ENCODE measurements at places on chromosomes 2 and 18. TPM values are rescaled to one million over a fixed set of nuclear protein-coding genes. Genes with fewer than 3 reads are reported as not detected.

GRCh38 chr2:43622931-43623451 lies 14.1 kb upstream of the PLEKHH2 start:
- DNase-seq: no peak
- no peaks in the 10 kb centered on the region for H3K4me1 ChIP-seq
- H3K36me3 ChIP-seq: no peaks in the 10 kb centered on the region
- H3K27ac ChIP-seq: no peak overlapping the region

- H3K27ac ChIP-seq: no peak overlapping the region
- H3K36me3 ChIP-seq: no peaks in the 10 kb centered on the region
- peaks cover 14% of the 10 kb centered on the region for H3K4me1 ChIP-seq
Measured at GRCh38 chr2:61885896-61886603, 2.4 kb downstream of the CCT4 start.

DNA sequence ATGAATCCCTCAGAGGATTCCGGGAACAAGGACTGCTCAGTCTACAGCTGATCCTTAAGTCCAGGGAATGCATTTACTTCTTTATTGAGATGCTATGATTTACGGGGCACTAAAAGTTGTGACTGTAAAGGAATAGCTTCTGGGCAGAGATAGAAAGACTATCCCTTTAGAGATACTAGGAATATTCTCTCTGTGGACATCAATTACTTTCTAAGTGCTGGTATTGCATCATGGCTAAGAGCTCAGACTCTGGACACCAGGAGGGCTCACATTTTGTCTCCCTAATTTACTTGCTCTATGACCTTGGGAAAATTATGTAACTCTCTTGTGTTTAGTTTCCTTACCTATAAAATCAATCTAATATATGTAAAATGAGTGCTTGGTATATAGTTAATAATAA lies 131.4 kb downstream of the AKAIN1 start:
- no peak overlapping the region for H3K4me3 ChIP-seq
- H3K4me1 ChIP-seq: no peaks in the 10 kb centered on the region
- H3K27ac ChIP-seq: no peak overlapping the region
- DNase-seq: no peak
- no peaks in the 10 kb centered on the region for H3K27me3 ChIP-seq
- no peaks in the 10 kb centered on the region for H3K36me3 ChIP-seq

KCNE4 gene
- total RNA-seq: 0.32 TPM

DNA sequence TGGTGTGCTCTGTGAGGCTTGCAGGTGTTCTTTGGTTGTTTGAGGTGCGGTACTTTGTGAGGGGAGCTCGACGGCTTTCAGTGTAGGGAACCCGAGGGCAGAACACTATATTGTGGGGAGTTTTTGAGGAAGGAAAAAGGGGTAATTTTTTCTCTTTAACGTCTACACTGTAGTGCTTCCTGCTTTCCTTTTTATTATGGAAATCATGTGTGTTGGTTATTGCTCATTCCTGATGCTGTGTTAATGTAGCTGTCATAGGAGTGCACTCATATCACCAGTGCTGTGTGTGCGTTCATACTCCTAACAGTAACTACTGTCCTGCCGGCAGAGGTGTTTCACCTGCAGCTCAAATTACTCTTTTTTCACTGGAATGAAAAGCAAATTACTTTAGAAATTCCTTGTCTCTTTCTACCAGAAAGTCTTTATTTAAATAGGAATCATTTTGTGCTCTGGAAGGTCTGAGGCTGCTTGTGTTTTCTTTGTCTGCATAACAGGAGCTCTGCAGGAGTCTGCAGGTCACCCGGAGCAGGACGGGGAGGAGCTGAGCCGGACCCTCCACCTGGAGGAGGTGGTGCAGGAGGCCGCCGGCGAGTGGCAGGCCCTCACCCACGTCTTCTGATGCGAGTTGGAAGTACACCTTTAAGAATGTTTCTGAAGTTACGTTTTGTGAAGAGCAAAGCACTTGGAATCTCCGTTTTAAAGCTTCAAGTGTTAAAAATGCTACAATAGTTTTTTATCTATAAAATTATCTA lies 145.5 kb downstream of the ZNF236 start:
- no peak overlapping the region for H3K4me3 ChIP-seq
- no peaks in the 10 kb centered on the region for H3K4me1 ChIP-seq
- no peak for DNase-seq
- no peak overlapping the region for H3K27ac ChIP-seq

- H3K36me3 ChIP-seq: no peaks in the 10 kb centered on the region
- no peak overlapping the region for H3K4me3 ChIP-seq
- H3K27me3 ChIP-seq: no peaks in the 10 kb centered on the region
- H3K27ac ChIP-seq: no peak overlapping the region
Measured at GRCh38 chr2:19667085-19667484, 234.7 kb downstream of the TTC32 start.
